ENCODE measurements at places on chromosomes 2 and 18.

GRCh38 chr2:66134138-66134701 lies 300.7 kb upstream of the MEIS1 start:
- DNase-seq, result no peak

GRCh38 chr2:240205348-240205747 lies 64.9 kb upstream of the OTOS start:
- peak; percentile 29 for DNase-seq

- no peak for DNase-seq
These were observed 165.8 kb downstream of the FBXO15 start for GRCh38 chr18:73981796-73982195.

DNA sequence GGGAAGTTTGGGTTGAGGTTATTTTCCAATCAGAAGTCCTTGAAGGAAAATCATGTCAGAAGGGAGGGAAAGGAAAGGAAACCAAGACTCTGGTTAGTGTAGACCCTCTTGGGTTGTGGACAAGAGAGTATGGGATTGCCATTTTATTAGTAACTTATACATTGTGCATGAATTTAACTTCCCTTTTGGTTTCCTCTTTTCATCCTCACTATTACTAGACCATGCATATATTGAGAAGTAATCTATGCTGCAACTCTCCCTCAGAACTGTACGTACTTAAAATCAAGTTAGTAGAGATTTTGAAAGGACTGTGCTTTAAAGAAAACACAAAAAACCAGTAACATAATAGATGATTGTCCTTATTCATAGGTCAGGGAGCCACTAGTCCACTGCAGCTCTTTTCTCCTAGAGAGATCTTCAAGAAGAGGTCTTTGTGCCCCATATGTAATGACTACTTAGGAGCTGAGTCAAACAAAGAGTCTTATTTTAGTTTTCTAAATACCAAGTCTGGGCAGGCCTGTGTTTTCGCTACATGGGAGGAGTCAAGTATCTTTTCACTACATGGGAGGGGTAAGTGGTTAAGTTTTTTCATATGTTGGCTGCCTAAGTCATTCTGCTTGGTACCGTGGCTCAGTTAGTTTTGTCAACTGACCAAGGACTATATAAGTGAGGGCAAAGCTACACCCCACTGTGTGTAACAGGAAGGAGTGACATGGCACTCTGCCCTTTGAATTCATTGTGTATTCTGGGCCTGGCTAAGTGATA lies 25.2 kb upstream of the FAM117B start:
- no peak for DNase-seq

GRCh38 chr2:158837645-158838044 lies 42.5 kb downstream of the DAPL1 start:
- no peak for DNase-seq

DNA sequence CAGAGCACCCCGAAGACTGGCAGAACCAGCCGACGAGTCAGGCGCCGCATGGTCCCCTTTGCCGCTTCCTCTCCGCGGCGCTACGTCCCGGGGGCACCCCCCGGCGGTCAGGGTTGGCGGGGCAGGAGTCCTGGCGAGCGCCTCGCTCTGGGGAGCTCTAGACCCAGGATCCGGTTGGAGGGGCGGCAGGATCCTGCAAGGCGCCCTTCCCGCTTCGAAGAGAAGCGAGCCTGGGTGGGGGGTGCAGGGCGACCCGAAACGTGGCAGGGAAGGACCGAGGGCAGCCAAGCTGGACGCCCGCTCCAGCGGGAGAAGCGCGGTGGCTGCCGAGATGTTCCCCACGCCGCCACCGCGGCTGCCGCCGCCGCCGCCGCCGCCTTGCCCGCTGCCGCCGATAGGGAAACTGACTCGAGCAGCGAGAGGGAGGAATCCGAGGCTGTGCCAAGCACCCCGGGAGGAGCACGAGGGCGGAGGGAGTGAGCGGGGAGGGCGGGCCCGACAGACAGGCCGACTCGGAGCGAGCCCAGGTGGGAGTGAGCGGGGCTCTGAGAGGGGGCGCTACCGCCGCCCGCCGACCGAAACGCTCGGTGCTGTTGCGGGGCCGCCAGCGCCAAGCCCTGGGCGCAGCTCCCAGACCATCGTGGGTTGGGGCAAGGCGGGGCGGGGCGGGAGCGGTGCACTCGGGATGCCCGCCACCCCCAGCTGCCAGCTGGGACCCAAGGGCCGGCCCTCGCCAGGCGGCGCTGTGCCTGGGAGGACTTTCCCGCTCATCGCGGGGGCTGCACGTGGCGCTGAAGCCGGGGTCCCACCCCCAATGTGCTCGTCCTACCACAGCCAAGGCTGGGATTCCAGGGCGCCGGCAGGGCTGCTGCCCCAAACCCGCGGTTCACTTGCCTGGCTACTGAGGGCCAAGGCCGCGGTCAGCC lies at the start of gene GALNT14:
TSS of gene GALNT14 (minus strand) at position 404 of the 926 bp plus-strand sequence. CDS start at position 50, 354 bp downstream.
- peak; percentile 85 for DNase-seq

DNA sequence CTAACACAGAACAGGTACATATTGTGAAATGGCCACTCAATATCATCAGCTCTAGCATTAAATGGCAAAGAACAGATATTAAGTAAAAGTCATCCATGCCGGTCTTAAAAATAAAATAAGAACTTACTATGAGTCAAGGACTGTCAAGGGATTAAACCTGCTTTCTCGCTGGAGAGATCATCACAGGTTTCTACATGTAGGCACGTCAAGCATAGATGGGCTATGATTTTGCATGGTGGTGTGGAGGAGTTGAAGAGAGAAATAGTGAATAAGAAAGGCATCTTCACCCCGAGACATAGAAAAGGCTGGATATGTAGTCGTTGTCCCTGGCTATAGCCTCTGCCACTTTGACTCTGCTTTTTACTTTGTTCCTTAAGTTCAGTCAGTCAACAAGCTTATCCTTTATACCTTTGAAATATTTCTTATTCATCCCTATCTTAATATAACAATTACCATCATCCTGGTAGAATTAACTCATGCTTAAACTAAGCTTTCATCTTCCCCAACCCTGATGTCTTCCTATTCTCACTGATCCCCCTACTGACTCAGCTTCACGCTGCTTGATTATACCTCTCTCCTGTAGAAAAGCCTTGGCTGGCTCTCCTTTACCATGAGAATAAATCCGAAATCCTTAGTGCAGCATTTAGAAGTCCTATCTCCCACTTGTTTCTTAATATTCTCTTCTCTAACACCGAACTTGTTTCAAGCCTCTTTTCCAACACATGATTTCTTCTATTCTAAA lies 42.5 kb downstream of the DSC3 start:
- DNase-seq, result no peak

- no peak for DNase-seq
These were observed 93.4 kb upstream of the TLK1 start for GRCh38 chr2:171253900-171254650.

DNA sequence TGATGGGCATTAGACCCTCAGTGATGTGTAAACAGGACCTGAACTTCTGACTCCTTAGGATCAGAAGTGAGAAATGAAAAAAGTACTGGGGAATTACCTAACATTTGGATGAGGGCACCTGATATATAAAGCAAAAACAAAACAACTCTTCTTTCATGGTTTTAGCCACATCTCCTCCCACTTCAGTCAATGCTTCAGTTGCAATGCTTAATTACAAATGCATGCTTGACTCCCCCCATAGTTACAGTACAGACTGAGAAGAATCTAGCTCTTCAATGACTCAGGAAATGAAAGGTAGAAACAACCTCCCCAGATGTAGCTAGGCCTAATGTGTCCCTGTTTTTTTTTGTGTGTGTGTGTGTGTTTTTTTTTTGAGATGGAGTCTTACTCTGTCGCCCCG lies 276.8 kb upstream of the POU3F3 start:
- no peak for DNase-seq

- DNase-seq, result no peak
These were observed 318.0 kb downstream of the CELF4 start for GRCh38 chr18:37247497-37248161.

All from RPMI8226 (cell line).